ENCODE measurements at places on chromosomes 5 and 9.
A peak's percentile ranks its signal among the peaks of the same experiment; 100 is the strongest.

DNA sequence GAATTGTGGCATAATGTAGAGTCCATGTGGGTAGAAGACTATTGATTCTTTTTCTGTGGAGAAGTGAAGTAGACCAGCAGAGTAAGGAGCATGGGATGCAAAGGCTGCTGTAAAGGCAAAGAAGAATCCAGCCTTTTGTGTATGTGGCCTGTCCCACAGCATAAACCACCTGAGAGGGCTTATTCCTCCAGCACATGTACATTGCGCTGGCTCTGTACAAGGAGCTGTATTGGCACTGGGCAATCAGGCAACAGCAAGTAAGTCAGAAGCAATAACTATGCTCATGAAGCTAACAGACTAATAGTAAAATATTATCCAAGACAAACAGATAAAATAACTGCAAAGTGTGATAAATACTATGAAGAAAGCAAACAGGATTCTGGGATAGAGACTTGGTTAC is 86.2 kb downstream of the LURAP1L start:
- DNase-seq: no peak

DNA sequence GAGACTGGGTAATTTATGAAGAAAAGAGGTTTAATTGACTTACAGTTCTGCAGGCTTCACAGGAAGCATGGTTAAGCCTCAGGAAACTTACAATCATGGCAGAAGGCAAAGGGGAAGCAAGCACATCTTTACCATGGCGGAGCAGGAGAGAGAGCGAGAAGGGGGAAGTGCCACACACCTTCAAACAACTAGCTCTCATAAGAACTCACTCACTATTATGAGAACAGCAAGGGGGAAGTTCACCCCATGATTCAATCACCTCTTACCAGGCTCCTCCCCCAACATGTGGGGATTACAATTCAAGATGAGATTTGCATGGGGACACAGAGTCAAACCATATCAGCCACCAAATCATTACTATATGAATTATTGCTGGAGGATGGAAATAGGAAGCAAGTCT is 30.3 kb upstream of the STX17 start:
- no peak for DNase-seq

- DNase-seq: no peak
Observed at GRCh38 chr5:137366526-137366925, 132.6 kb downstream of the SPOCK1 start.

- DNase-seq: peak; percentile 78
Observed at GRCh38 chr9:109498195-109499092, at the start of gene PTPN3. PTPN3 (minus strand) TSS chr9:109498307; CDS start chr9:109463434, 34,873 bp downstream.

DNA sequence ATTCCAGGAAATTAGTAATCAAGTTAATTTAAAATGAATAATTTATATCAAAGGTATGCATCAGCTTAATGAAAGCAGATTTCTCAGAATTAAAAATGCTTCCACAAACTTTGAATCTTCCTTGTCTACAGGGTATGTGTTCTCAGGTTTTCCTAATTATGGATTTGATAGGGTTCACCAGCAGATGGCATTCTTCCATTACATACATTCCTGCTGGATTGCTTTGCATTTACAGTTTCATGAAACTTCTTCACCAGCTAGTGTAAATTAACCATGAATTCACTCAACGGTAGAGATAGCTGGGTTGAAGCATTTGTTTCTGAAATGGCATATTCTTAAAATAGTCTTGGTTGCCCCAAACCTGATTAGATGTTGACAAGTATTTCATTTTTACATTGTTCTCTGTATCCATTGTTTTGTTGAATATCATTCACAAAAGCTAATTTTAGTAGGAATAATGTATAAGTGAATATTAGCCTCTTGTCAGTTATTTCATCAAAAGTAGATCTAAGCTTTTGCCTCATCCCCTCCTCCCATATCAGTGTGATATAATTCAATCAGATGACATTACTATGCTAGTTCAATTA is 68.7 kb upstream of the WDR41 start:
- peak; percentile 62 for DNase-seq

DNA sequence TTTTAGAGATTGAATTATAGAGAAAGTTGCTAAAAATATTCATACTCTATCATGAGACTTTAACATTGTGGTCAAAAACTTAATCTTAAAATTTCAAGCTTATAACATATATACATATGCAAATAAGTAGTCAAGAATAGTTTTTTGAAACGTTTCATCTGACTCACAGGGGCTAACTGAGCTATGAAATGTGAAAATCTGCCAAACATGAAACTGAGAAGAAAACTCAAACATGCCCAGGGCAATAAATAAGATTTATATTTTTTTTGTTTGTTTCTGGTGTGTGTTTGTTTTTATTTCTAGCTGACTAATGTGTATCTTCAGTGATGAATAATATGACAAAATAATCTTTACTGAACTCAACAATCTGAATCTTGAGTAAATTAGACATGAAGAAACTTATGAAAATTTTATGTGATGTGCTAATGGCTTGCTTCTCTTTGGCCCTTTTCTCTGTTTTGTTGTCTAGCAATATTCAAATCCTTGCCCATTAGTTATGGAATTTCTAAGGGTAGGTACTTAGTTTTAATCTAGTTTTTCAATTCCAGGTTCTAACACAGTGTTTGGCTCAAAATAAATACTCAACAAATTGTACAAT is 99.9 kb downstream of the FAM174A start:
- DNase-seq: no peak

GRCh38 chr9:129108805-129109536 is 1.6 kb downstream of the CRAT start:
- no peak for DNase-seq

DNA sequence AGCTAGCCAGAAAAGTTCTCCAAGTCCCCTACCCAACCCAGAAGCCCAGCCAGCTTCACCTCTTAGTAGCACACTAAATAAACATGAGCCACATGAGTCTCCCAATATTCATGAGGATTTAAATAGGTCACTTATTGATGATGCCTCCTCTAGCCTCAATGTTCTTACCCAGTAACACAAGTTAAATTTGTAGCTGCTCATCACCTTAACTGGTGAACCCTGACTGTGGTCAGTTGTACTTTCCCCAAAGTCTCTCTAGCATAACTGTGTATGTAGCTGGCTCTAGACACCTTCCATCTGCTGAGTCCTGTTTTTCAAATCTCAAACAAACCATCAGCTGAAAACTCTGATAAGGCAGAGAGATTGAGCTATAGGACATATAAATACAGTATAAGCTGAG is 100.3 kb upstream of the ELAVL2 start:
- DNase-seq: no peak

DNA sequence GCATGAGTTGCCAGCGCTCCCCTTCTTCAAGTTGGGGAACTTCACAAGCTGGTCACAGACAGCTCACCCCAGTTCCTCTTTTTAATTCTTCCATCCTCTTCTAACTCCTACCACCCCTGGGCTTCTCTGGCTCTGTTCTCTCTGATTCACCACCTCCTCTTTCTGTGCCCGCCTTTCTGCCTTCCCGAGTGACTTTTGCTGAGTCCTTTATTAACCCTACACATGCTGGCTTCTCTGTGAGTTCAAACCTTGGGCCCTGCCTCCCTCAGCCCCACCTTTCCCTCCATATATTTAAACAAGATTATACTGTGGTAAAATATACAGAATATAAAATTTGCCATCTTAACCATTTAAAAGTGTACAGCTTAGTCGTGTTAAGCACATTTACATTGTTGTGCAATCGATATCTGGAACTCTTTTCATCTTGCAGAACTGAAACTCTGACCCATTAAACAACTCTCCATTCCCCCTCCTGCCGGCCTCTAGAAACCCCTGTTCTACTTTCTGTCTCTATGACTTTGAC is 32.0 kb downstream of the SLC46A2 start:
- no peak for DNase-seq
